ENCODE measurements at places on chromosomes 6 and 20.

DNA sequence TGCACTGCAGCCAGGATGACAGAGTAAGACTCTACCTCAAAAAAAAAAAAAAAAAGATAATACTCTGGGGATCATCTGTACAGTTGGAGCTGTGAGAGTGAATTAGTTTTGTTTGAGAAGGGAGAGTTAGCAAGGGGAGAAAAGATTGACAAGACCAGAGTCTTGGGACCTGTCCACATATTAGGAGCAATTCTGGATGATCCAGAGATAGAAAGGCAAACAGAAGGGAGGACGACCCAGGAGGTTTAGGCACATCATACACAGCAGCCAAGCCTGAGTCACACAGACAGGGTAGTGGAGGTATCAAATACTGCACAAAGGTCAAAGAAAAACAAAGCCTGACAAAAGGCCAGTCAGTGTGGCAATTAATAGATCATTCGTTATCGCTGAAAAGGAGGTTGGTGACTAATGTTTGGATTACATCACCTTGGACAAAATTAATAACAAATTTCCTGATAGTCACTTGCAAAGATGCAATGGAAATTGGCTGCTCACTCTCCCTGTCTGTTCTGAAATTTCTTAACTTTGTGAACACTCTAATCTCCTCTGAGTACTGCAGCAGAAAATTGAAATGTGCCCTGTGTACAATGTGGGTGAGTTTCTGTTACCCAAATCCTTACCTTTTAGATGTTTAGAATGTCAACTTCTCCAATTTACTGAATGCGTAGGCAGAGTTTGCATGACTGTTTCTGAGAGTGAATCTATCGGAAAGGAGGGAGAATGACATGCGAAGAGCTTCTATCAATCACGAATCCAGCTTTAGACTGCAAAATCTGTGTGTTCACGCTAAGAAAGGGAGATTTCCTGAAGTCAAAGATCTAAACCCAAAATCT lies 105.4 kb downstream of the TSHZ2 start:
- peak; percentile 54 for DNase-seq

GRCh38 chr6:117677553-117678141 lies 2.4 kb downstream of the NUS1 start:
- DNase-seq: peak; percentile 24

DNA sequence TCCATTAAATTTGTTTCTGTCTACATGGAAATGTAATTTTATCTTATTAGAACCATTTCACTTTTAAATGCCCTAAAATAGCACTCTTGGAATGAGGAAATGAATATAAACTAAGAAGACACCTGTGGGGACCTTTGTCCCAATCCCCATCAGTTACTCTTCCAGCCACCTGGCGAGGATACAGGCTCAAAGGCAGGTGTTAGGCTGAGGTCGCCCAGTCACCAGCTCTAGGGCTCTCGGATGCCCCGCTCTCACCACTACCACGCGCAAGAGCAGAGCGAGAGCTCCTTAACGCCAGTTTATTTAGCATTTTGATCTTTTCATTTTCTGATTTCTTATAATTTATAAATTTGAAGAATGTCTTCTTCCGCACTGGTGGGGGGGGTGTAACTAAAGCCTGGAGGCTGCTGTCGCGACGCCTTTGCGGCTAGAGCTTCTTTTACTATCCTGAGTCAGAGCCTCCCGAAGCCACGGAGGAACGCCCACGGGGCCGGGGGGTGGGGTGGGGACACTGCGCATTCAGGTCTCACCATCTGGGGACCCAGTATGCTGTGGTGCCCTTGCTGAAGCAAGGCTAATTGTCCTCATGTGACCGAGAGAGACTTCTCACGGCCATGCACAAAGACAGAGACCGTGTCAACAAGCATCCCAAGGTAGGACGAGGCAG lies 38.7 kb upstream of the AFDN start:
- no peak for DNase-seq

DNA sequence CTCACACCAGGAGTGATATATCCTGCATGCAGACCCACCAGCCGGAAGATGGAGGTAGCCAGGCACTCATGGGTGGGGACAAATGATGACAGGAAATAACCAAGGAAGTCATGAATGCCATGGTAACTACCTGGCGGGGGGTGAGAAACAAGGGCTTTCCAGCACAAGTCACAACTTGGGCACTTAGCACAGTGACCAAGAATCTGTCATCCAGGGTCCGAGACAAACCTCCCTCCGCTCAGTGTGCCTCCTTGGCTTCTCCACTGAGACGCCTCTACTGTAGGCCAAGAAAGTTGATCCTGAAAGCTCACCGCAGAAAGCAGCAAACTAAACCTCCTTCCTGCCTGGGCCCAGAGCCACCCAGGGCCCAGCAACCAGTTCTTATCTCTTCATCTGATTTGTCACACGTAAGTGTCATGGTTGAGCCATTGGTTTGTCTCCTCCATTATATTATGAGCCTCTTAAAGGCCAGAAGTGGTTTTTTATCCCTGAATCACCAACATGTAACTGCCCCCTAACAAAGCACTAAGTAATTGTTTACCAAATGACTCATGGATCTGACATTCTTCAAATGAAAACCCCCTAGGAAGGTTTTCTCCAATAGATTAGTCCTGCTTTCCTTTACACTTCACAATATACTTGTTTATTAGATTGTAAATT lies 84.3 kb upstream of the TAB2 start:
- DNase-seq: peak; percentile 59

- DNase-seq: no peak
Observed at GRCh38 chr20:21512634-21513180, 1.2 kb downstream of the NKX2-2 start.

DNA sequence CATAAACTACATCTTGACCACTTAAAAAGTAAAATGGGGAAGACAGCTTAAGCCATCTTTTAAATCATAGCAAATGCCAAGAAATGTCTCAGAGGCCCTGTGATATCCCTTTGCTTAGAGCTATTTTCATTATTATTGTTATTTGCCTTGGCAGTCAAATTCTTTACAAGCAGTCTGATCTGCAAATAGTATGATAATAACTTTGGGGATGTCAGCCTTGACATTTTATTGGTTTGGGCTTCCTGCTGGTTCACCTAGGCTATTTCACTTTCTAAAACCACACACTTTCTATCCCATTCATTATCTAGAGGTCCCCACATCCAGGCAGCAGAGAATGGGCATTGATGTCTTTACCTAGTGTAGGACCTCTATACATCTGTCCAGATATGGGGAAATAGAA lies 125.1 kb downstream of the PDE7B start:
- DNase-seq: no peak

GRCh38 chr20:44745598-44746366 lies at the start of gene KCNK15:
Gene KCNK15, plus strand, starts transcription at chr20:44745865. Its CDS starts 46 bp downstream, at chr20:44745911.
- DNase-seq: peak; percentile 72

DNA sequence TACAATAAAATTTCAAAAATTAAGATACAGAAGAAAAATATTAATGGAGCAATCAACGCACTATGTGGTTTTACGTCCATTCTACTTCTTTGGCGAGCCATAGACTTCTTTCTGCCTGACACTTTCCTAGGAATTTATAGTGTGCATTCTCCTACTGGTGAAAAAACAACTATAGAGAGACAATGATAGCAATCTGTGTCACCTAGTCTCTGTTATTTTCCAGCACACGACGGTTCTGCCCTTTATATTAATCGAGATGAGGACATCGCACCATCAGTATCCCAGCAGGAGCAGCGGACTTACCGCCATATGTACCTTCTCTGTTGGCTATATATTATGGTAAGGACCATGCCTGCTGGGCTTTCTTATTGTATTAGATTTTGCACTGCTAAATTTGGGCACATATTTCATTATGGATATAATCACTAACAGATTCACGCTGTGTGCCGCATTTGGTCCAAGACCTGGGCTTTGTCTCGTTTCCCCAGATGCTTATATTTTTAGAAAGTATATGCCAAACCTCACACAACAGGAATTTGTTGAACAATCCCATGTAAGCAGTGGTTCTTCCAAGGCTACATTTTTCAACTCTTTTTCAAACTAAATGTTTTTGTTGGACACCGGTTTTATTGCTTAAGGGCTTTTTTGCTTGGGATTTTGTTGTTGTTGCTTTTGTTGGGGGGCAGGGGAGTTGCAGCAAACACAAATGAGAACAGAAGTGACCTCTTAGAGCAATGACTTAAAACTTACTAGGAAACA lies 166.4 kb downstream of the ADAT2 start:
- no peak for DNase-seq

DNA sequence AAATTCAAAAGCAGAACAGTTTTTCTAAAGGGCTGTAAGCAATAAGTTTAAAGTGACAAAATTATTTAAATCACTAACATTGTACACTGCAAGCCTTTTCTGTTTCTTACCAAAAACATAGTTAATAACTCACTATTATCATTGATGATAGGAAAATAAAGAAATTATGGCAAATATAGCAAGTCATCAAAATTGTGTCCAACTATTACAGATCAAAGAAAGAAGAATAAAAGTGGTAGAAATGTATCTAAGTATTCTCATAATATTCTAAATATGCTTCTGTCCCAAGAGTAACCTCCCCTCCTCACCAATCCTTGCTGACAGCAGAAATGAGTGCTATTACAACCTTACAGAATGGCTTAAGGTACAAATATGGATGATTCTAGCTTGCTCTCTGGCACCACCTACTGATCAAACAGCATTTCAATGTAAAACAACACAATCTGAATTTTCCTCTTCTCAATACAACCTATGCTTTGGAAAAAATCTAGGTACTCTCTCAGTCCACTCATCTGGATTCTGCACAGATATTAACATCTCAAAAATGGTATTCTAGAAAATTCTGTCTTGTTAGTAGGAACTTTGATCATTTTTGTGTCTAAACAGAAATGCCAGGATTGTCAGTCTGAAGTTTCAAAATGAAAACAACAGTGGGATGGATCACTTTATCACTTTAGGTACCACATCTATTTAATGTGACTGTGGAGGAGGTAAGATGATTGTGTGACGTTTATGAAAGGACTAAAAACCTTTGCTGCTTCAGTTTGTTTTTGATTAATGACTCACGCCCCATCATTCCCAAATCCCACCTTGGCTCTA lies 40.9 kb downstream of the ZFP64 start:
- no peak for DNase-seq

- DNase-seq: no peak
Observed at GRCh38 chr20:8424010-8424409, 291.9 kb downstream of the PLCB1 start.

GRCh38 chr6:119348748-119349360 lies 707 bp downstream of the MAN1A1 start:
- DNase-seq: peak; percentile 51
